Urinary bladder (tissue), 4 donors: ENCODE measurements at places on chromosomes 16 and 17. TPM values are rescaled to one million over a fixed set of nuclear protein-coding genes. Genes with fewer than 3 reads are reported as not detected.

GRCh38 chr17:60079401-60080243 is 901 bp upstream of the HEATR6 start:
- no peak for DNase-seq

DNA sequence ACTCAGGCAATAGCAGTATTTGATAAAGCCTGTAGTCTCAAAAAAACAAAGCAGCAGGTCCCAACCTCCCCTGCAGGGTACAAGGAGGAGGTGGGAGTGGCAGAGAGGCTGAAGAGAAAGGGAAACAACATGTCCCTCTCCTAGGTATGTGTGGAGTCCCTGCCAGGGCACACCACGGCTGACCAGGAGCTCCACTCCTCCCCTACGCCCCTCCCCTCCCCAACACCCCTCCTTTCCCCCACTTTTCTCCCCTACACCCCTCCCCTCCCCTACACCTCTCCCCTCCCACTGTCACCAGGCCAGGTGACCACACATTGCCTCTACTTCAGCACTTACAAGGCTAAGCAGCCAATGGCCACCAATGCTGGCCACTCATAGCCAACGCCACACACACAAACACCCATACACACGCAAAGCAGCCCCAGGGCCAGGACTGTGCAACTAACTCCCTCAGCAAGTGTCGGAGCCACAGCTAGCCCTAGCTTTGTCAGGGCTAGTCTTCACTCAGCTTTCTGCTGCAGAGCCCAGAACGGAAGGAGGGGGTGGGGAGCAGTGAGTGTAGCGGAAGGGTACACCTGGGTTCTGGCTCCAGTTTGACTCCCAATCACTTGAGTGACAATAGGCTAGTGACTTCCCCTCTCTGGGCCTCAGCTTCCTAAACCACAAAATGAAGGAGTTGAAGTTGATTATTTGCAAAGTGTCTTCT is 8.2 kb downstream of the CAVIN1 start:
- DNase-seq: no peak

DNA sequence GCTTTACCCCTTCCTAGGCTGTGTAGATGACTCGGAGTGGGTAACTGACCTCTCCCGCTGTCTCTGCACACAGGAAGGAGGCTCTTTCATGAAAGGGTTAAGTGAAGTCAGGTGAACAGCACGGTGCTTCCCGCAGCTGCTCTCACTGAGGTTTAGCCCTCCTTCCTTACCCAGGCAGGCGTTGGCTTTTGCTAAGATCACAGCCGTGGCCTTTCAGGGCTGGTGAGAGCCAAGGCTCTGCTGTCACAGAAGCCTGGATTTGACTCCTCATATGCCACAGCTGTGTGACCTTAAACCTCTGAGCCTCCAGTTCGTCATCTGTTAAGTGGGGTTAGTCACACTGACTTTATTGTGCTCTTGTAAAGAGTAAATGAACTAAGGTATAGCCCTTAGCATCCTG is 90.9 kb upstream of the PLCG2 start:
- DNase-seq: no peak

Gene TMEM94
- 24.9 TPM for total RNA-seq

Gene UNC45B
- total RNA-seq: 4.5 TPM

Gene CORO7
- total RNA-seq: 13.7 TPM

Gene LRRC46
- not detected for total RNA-seq

Gene SALL1
- 1.0 TPM for total RNA-seq

Gene CDRT15
- not detected for total RNA-seq

Gene KREMEN2
- total RNA-seq: 0.11 TPM
